Suppressor macrophage treated with lipopolysaccharide for 1 hour (primary cell): ENCODE measurements at places on chromosomes 6 and 20.

DNA sequence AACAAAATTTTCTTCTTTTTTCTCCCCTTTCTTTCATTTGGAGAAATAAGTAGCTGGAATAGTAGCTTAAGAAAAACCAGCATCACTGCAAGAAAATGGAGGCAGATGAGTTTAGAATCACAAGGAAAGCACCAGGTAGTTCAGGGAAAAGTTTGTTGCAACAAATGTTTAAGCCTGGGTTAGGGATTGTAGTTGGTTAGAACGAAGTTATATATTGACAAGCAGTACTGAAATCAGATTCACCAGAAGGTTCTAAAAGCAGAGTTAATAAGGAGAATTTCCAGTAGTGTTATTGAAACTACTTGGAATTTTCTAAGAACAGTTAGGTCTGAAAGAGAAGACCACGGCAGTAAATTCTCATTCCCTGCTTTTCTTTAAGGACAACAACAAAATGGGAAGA, 70.2 kb downstream of the BMP2 start:
- no peak for DNase-seq

- peak; percentile 79 for DNase-seq
These were observed 74.9 kb upstream of the CLDN20 start for GRCh38 chr6:155188707-155189496.

- no peak for DNase-seq
These were observed 110.7 kb upstream of the NFATC2 start for GRCh38 chr20:51653226-51653625.

DNA sequence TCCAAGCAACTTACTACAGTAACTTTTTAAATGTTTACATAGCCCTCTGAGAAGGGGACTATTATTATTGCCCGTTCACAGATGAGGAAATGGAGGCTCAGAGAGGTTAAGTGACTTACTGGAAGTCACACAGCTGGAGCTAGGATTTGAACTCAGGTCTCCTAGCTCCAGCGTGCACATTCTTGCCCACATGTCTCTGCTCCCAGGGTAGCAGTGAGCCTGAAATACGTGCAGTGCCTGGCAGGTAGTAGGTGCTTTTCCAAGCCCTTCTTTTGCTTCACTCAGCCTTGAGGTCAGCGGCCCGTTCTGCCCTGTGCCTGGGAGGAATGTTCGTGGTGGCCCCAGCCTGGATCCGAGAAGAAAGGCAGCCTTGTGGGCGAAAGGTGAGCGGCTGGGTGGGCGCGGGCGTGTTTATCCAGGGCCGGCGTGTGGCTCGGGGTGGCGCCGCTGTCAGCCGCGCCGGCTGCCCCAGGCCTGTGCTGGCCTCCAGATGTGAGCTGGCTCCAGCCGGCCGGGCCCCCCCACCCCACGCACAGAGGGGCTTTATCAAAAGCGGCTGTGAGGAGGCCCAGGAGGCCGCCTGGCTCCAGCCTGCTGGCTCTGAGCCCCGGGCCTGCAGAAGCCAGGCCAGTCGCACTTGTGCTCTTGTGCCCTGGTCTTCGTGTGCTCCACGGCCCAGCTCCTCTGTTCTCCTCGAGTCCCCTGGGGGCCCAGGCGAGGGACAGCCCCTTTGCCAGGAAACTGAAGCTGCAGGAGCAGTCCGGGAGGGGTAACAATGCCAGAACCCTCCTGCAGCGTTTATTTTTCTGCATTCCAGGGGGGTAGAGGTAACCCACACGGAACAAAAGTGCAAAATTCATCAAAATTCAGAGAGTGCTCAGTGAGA, 58.1 kb downstream of the UBE2V1 start:
- no peak for DNase-seq

GRCh38 chr20:10448270-10449156, 13.4 kb downstream of the SLX4IP start:
- DNase-seq = peak; percentile 17

DNA sequence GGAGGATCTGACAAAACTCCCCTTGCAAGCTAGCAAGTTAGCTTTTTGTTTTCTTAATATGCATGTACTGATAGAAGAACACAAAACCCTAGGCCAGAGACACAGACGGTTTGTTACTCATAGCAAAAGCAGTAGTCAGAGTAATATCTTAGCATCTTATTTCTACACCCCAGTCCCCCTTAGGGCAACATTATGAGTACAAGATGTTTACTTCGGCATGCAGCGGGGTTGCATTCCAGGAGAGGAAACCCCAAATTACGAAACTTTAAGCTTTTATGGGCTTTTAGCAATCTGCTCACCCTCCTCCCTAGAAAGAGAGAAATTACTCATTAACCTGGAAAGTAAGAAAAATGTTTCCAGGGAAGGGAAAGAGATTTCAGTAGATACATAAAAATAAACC, 1286.9 kb downstream of the EPHA7 start:
- DNase-seq = peak; percentile 65

DNA sequence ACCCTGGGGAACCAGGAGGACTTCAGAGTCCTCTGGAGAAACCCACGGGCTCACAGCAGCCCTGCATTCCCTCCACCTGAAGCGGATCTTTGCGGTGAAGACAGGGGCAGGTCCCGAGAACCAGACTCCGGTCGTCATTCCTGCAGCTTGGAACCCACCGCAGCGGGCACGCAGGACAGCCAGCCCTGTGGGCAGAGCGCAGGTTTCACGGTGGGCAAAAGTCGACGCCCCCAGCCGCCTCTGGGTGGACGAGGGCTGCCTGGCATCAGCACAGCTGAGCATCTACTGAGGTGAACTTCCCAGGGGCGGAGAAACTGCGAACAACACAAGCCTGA, 118.3 kb downstream of the PSMB1 start:
- no peak for DNase-seq

DNA sequence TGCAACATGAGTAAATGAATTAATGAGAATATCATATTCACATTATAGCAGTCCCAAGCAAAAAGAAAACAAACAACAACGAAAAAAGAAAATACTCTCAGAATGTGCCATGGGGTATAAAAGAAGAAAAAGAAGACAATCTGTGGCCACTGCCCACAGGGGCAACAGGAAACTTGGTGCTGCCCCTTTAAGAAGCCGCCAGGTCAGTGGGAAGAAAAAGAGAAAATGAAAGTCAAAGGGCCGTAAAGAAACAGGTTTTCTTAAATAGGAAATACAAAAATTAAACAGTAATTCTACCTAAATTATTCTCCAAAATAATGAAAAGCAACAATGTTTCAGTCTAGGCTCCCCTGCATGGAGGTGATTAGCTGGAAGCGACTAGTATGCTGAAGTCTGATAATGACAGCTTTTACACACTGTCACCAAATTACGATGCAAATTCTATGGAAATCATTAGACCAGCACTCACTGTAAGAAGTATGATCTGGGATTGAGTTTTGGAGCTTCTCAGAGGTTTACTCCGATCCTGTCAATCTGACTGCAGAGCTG, 23.6 kb downstream of the GMDS start:
- peak; percentile 54 for DNase-seq

- DNase-seq = no peak
These were observed 279.6 kb upstream of the JARID2 start for GRCh38 chr6:14966096-14966905.

GRCh38 chr6:130381459-130382380, 15.9 kb downstream of the TMEM200A start:
- DNase-seq = no peak

DNA sequence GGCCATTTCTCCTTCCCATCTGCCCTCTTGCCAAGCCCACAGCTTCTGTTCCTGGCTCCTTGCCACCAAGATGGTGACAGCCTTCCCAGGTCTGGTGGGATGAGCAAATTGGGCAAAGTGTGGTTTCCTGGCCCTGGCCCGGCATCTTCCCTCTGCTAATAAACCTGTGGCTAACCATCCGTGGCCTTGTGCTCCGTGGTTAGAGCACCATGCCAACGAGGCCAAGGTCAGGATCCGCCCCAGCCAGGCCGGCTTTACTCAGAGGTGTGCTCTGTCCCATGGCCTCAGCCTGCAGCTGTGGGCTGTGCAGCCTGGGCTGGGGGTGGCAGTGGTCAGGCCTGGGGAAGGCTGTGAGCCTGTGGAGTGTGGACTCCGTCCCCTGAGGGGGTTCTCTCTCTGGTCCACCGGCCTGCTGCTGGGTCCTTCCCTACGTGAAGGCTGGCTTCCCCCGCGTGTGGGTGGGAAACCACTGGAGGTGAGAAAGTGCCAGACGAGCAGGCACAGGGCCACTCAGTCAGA, 117.4 kb downstream of the VEGFA start:
- DNase-seq = no peak

DNA sequence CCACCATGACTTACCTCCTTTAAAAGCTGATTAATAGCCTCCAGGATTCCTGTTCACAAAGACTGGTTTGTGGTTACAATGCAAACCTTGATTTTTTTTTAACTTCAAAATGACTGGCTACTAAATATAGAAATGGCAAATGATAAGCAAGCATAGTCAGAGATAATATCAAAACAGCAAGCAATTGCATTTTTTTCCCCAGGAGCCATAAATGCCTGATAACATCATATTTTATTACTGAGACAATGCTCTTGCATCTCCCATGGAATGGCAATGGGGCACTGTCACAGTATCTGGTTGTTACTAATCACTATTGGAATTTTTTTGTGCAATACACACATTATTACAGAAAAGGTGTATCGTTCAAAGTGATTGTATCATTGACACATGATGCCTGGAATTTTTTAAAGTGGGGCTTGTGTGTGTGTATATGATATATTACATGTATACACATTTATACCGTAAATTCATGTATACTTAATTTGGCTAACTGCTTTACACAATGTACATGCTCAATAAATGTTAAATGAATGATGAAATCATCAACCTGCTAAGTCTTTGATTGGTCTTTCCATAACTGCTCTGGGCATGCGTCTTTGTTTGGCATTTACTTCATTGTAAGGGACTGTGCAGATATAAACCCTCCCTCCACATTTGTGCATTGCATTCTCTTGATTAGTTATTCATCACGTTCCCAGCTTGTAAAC, 980 bp upstream of the SALL4 start:
- DNase-seq = no peak

DNA sequence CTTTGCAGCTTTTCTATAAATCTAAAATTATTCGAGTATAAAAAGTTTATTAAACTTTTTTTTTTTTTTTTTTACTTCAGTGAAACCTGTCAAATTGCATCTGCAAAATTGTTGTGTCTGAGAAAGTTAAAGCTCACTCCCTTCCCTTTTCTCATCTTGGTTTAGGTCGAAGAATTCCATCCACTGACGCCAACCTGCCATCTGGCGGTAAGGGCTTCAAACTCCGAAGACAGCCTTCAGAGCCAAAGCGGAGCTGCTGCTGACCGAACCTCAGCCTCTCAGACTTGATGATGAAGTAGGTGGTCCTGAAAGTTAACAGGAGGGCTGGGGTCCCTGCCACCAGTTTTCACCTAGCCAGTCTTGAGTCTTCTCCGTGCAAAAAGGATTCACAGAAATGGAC, 29.6 kb upstream of the VAPB start:
- DNase-seq = no peak
